ENCODE measurements at places on chromosomes 3 and 15.

GRCh38 chr3:114856835-114857234 is 290.3 kb downstream of the ZBTB20 start:
- no peak for DNase-seq

GRCh38 chr3:71504250-71505036 is 79.1 kb downstream of the FOXP1 start:
- DNase-seq: peak; percentile 46

- no peak for DNase-seq
Observed at GRCh38 chr15:75043509-75044257, 20.3 kb downstream of the PPCDC start.

DNA sequence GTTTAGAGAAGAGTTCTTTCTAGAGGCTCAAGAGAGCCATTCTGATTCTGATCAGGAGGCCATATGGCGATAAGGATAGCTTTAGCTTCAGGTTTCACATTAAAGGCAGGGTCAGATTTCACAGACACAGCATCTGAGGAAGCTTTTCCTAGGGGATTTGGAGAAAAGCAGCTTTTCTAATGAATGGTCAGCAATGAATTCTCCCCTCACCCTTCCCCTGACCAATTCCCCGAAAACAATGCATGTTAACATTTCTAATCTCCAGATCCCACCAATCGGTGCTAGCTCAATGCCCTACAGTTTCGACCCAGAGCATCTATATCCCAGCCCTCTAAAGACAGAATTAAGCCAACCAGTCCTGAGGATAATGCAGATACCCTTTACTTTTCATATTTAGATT is 9.8 kb downstream of the AGBL1 start:
- DNase-seq: no peak

- no peak for DNase-seq
Observed at GRCh38 chr15:67559158-67559557, 16.7 kb downstream of the MAP2K5 start.

GRCh38 chr3:39134305-39134704 is 19.1 kb downstream of the CSRNP1 start:
- DNase-seq: no peak

DNA sequence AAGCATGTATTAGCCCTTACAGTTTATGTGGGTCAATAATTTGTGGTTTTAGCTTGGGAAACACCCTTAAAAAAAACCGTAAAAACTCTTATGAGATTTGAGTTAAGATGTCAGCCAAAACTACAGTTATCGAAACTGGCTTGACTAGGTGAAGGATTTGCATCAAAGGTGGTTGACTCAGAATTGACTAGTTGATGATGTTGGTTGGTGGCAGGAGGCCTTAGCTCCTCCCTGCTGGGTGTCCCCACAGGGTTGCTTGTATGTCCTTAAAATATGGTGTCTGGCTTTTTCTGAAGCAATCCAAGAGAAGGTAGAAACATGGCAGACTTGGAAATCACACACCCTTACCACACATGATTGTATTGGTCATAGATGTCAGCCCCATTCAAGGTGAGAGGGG is 305.1 kb downstream of the ROBO2 start:
- DNase-seq: no peak

- no peak for DNase-seq
Observed at GRCh38 chr3:177335728-177336127, 138.4 kb upstream of the TBL1XR1 start.

DNA sequence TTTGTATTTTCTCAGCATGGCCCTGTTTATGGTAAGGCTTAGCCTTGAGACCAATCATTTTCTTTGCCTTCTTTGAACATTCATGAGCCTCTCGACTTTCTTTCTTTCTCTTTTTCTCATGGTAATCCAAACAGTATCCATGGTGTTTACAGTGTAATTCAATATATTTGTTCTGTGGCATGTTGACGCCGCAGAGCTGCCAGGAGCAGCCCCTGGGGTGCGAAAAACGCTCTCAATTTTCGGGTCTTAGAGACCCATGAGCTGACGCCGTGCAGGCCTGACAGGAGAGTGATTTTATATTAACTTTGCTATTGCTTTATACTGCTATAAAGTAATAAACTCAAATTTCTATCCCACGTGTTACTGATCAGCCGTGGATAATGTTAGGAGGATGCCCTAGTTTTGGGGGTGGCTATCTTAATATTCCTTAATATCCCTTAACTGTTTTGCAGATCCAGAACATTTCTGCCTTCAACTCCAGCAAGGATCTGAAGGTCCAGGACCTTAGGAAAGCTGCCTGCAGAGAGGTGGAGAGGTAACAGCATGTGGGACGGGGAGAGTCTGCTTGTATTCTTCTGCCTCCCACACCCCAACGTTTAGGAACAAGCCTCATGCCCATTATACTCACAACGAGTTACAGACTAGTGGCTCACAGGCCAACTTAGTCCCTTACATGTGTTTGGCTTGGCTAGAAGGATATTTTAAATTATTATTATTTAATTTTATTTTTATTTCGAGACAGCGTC is 29.3 kb upstream of the MYO1E start:
- DNase-seq: no peak

DNA sequence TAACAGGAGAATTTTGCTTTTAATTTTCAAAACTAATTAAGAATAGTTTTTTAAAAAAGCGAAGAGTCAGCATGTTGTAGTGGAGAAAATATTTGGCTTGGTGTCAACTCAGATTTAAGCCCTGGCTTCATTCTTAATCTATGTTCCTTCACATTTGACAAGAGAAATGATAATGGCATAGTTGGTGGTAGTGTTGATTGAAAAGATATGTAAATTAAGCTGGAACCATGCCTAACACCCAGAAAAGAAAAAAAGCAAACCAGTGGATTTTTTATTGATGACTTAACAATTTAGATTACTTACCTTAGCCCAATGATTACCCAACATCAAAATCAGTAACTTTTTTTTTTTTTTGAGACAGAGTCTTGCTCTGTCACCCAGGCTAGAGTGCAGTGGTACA is 27.4 kb downstream of the TCAIM start:
- no peak for DNase-seq

- no peak for DNase-seq
Observed at GRCh38 chr15:101120473-101120872, 131.4 kb downstream of the CHSY1 start.

- no peak for DNase-seq
Observed at GRCh38 chr3:151880416-151880690, 6.9 kb downstream of the SUCNR1 start.

Data from stimulated activated CD4-positive, alpha-beta T cell treated with anti-CD3 and anti-CD28 coated beads, Interleukin-1b, Interleukin-23, amount 100 ng/mL, for 48 hours (primary cell).